ENCODE measurements at places on chromosomes 6 and 20.

DNA sequence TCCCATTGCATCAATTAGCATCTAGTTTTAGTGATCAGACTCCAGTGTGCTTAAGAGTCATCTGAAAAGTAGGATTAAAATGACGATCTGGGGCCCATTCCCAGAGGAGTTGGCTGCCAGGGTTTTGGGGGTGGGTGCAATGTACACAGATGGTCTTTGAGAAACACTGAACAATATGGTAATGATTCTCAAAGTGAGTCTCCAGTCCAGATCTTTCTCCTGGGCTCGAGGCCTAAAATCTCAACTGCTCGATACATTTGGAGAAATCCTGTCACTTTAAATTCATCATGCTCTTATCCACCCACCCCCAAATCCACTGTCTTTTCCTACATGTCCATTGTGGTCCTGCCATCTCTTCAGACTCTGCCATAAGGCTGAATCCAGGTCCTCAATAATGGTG lies 80.7 kb upstream of the MYLIP start:
- DNase-seq: no peak

GRCh38 chr20:63599396-63600050 lies 25.5 kb upstream of the HELZ2 start:
- DNase-seq: no peak

- DNase-seq: no peak
Observed at GRCh38 chr6:27830212-27830599, 82.0 kb downstream of the OR2B2 start.

DNA sequence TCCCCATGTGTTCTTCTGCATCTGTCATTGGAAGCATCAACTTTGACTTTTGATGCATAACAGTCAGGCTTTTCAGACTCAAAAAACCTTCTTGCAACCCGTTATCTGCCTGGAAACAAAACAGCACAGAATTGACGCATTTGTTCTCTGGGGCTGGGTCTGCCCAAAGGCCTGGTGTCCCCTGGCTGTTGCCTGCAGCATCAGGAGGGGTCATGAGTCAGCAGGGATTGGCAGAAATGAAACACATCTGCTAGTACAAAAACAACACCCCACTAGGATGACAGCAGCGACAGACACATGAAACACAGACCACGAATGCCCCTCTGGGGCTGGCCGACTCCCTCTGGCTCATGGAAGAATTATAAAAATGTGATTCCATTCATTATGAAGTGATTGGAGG lies 157.6 kb upstream of the INSM1 start:
- no peak for DNase-seq

GRCh38 chr6:157240960-157241311 lies 82.4 kb downstream of the TMEM242 start:
- DNase-seq: no peak

DNA sequence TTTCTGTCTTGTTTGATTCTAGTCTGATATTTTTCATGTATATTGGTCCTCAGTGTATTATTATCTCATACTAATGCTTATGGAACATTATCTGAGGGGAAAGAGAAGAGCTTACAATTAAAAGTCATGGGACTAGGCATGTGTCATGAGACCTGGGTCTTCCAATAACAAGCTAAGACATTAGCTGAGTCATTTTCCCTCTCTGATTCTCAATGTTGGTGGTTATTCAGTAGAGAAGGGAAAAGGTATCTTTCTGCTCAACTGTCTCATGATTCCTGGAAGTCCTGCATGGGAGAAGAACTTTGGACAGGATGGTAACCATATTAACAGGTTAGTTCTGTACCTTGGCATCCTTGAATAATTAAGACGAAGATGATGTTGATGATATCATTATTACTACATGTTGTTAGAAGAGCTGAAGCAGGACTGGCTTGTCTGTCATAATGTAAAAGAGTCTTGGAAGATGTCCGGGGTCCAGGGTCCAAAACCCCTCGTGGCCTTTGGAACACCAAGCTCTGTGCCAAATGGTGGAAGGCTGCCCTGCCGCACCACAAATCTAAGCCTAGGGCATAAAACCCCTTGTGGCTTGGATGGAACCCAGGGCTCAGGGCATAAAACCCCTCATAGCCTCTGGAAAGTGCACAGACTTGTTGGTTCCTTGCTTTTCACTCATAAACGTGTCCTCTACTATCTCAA lies 19.1 kb downstream of the TRIM38 start:
- no peak for DNase-seq

GRCh38 chr20:62906647-62907375 lies 19.5 kb downstream of the DIDO1 start:
- DNase-seq: no peak

DNA sequence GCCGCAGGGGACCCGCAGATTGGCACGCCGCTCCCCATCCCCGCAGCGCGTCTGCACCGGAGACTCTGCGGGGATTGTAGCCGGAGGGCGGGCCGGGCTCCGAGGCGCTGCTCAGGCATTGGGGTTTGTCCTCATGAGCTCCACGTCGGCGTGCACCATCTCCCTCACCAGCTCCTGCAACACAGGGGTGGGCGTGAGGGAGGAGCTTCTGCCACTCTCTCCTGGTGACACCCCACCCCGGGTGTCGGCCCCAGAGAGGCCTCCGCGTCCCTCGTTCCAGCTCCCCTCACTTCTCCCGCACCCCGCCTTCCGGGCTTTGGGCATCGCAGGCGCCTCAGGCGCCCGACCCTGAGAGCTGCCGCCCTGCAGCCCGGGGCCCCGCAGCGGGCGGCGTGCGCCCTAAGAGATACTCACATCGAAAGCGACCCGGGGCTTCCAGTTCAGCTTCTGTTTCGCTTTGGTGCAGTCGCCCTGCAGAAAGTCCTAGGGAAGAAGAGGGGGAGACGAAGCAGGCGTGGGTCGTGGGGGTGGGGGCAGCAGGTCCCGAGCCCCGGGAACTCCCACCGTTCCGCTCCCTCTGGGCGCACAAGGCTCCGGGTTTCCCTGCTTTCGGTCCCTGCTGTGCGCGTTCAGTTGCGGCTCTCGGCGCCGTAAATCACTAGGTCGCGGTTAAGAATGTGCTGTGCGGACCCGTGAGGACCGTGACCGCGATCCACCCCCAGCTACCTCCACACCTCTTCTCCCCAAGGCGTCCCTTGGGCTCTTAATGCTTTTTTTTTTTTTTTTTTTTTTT lies 14.5 kb downstream of the FOXC1 start:
- DNase-seq: no peak

DNA sequence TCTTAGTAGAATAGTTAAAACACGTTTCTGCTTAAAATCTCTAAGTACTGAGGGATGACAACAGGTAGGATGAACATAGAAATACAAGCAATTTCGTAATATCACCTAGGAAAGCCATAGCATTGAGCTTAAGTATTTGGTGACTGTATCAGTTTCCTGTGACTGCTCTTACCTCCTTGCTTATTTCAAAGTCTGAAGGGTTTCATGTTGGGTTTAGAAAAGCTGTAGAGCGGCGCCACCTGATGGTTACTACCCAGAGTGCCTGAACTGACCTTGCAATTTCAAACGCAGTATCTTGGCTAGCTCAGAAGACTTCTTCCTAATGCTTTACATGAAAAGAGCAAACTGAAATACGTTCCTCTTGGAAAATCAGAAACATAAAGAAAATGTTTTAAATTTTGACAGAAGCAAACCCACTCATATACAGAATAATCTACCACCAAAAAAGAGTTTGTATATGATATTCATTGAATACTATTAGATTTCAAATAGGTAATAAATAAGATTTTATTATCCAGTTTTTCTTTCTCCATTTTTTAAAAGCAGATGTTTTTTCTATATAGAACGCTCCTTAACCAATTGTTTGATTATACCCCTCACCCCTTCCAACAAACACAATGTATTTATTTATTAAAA lies 82.3 kb upstream of the RIPOR2 start:
- no peak for DNase-seq

- DNase-seq: no peak
Observed at GRCh38 chr6:9233226-9233625, 797.9 kb upstream of the SLC35B3 start.

DNA sequence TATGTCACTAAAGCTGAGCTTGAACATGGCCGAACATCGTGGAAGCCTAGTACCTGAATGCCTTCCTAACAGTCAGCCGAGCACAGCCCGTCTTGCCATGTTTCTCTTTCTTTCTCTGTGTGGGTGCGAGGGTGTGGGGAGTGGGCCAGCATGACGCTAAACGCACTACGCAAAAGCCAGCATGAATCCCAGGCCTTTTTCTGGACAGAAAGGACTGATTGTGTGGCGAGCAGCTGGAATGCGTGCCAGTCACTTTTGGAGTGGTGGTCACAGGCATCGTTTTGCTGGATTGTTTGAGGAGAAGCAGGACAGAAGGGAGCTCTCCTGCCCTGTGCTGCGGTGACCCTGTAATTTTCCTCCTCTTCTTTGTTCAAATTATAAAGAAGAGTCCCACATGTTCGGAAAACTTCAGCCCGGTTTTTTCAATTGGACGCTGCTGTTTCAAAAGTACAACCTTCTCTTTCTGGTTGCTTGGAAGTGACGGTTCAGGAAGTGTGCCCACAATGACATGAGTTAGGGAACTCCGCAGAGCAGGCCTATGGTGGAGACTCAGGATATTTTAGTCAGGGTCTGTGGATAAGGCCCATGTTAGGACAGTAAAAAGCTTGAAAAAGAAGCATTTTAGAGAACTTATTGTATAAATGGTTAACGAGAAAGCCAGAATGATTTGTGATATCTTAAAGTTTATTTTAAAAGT lies 54.3 kb downstream of the PDE7B start:
- no peak for DNase-seq

DNA sequence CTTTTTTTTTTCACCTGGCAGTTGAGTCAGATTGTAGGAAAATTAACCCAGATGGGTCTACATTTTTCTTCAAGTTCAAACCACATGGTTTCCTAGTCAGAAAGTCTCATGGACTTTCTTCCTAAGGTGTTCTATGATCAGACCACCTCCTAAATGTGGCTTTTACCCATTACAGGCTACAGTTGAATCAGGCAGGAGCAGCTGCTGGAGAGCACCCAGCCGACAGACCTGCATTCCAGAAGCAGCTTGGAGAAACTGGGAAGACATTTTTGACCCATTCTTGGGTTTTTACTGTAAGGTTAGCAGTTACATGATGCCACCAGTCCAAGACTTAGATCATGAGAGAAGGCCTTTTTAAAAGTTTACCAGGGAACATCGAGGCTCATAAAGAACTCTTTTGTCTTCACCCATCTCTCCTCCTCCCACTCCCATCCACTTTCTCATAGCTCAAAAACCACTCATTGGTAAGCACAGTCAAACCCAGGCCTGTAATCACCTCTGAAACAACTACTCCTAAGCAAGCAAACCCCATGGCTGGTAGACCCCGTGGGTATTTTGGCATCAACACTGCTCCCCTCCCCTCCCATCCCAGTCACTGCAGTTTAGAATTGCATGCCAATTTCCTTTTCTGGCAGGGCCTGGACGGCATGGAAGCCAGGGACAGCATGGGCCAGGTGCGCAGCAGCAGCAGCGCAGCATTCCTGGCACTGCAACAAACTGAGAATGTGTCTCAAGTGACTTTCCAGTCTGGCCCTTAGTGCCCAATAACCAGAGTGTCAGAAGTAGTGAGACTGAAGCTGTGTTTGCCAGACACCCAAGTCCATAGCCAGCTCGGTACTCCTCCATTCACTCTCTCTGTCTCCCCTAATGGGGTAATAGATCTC lies 113.7 kb downstream of the CLIC5 start:
- DNase-seq: no peak

DNA sequence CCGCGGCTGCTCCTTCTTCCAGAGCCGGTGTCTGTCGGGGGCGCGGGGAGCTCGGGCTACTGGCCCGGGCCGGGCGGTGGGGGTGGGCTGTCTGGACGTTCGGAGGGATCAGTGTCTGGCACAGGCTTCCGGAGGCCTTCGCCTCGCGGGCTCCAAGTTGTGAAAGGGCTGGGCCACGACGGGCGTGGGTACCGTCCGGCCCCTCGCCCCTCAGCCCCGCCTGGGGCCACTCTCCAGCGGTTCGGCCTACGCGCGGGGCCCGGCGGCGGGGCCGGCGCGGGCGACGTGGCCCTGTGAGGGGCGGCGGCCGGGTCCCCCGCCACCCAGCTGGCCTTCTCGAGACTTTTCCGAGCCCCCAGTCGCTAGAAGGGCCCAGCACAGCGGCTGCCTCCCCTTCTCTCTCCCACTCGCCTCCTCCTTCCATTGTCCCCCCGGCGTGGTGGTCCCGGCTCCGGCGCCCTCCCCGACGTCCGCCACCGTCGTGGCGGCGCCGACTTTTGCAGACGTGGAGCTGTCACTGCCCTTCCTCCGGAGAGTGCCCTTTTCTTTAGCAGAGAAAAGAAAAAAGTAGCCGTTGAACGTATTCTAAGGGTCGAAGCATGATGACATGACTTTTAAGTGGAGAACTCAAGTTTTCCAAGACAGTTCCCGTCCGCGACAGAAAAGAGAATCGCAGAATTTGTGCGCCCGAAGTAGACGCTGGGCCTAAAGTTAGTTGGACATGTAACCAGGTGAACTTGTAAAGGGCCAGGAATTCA lies 571 bp downstream of the ITCH start:
- peak; percentile 47 for DNase-seq

DNA sequence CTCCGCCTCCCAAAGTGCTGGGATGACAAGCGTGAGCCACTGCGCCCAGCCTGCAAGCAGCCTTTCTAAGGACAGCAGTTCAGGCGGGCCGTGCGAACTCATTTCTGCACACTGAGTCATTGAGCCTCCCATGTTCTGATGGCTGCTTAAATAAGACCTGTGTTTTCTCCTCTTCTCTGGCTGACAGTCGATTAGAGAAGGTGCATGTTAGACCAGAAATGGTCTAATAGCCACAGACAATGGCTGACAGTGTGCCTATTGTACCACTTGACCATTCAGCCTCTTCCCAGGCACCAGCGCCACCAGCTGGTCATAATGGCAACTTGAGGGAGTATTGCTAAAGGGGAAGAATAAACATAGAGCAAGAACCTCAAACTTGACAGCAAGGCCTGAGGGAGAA lies 6.2 kb downstream of the CST11 start:
- DNase-seq: no peak

GRCh38 chr6:14452567-14453527 lies 335.3 kb downstream of the CD83 start:
- DNase-seq: no peak

- no peak for DNase-seq
Observed at GRCh38 chr6:133466680-133467079, 225.5 kb downstream of the EYA4 start.

DNA sequence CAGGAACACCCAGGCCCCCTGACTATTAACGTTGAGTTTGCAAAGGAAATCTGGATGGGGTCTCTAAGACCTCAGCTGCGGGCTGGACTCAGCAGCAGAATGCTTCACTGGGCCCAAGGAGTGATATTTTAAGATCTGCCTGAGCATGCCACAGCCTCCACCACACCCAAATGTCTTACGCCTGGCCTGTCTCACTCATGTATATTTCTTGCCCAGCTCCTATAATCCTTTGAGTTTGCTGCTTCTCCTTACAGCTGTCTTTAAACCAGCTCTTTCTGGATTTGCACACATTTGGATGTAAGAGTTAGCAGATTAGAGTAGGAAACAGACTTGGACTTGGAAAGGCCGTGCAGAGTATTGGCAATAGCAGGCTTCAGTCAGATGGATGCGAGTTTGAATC lies 16.4 kb downstream of the CASS4 start:
- DNase-seq: no peak

- no peak for DNase-seq
Observed at GRCh38 chr6:18185624-18186023, 30.4 kb downstream of the KDM1B start.

DNA sequence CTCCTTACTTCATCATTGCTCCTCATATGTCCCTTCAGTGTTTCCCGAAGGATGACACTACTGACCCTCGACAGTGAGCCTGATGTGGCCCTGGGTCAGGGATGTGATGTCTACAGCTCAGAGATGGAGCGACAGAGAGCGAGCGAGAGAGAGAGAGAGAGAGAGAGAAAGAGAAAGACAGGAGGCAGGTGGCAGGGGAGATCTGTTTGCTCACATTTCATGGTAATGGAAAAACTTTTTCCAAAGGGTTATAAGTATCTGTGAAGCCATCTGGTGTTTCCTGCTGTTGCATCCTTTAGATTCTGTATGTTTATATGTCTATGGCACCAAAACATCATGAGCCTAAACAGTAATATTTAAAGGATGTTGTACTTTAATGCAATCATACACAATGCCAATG lies 77.2 kb downstream of the PPP1R3G start:
- no peak for DNase-seq

Measured in amniotic stem cell (primary cell).